Cortex of kidney (tissue), 1 donor: ENCODE measurements at places on chromosomes 2 and 18.

- no peak for DNase-seq
These were observed 638.0 kb downstream of the RNF144A start for GRCh38 chr2:7555260-7555659.

- no peak for DNase-seq
These were observed 110.6 kb upstream of the PXDN start for GRCh38 chr2:1854729-1855547.

DNA sequence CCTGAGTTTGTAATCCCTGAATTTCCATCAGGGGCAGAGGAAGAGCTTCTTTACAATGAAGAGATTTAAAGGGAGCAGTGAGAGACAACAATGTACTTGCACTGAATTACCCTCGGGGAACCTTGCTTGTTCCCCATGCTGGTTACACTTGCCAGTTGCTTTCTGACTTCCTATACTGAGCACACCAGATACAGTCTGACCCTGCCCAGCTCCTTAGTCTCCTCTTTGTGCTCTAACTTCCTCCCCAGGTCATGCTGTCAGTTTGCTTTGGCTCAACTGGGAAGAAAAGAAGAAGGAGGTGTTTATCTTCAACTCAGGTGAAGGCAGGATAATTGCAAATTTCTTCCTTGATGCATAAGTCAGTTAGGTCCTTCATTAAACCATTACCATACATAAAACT lies 658.4 kb downstream of the NYAP2 start:
- DNase-seq = no peak

DNA sequence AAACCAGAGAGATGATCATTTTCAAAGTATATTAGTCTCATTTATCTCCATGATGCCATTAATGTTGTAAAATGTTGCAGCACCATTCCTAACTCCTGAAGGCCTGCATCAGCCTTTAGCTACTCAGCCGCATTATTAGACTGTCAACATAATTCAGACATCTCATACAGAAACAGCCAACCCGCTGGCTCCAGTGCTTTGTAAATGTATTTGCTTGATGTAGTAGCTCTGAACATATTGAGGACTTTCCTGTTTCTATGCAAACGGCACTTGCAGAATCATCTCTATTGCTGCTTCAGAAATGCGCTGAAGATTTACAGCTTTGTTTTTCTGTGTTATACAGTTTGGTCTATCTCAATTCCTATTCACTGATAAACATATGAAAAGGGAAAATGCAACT lies 372.2 kb downstream of the DSEL start:
- DNase-seq = no peak

DNA sequence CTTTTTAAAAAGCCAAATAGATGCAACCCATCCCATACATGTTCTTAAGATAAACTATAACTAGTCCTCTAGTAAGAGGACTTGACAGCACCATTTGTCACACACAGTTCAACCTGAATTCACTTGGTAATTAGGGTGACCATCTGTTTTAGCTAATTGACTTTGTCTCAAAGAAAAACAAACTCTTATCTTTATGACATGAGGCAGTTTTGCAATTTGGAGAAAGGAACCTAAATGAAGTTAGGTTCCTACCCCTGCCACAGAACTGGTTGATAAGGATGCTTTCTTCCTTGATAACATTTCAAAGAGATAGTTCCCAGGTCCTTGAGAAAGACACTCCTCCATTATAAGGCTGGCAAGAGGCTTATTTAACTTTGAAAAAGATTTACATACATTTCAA lies 57.4 kb upstream of the LRRTM1 start:
- no peak for DNase-seq

GRCh38 chr2:23246992-23247683 lies 137.8 kb upstream of the KLHL29 start:
- DNase-seq = no peak

GRCh38 chr2:84946204-84947009 lies 24.6 kb upstream of the KCMF1 start:
- DNase-seq = no peak
